Spleen (tissue), 13 donors: ENCODE measurements at places on chromosomes 16 and 17. TPM values are rescaled to one million over a fixed set of nuclear protein-coding genes. Genes with fewer than 3 reads are reported as not detected.

- H3K4me3 ChIP-seq: no peak overlapping the region
- no peaks in the 10 kb centered on the region for H3K27me3 ChIP-seq
- no peak overlapping the region for H3K27ac ChIP-seq
- no peak for DNase-seq
Observed at GRCh38 chr17:73803964-73804435, 159.8 kb upstream of the SDK2 start.

- no peaks in the 10 kb centered on the region for H3K36me3 ChIP-seq
- H3K27me3 ChIP-seq: no peaks in the 10 kb centered on the region
- no peak for DNase-seq
- no peaks in the 10 kb centered on the region for H3K4me1 ChIP-seq
Observed at GRCh38 chr16:82937926-82938520, 311.3 kb downstream of the CDH13 start.

The CNTROB gene
- total RNA-seq: 25.2 TPM

DNA sequence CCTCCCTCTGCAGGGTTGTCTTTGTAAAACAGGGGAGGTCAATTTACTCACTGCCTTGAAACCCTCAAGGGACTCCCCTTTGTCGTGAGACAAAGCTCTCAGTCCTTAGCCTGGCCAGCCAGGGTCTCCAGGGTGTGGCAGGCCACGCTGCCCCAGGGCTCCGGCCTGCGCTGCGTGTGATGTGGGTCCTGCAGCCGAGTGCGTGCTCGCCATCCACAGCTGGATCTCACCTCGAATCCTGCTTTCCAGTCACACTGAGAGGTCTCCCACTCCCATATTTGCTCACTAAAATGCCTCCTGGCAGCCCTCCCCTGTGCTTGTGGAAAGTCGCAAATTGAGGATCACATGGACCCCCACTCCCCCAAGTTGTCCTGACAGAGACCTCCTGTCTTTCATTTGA is 10.0 kb upstream of the CLEC18C start:
- peaks cover 43% of the 10 kb centered on the region for H3K36me3 ChIP-seq
- H3K27me3 ChIP-seq: no peaks in the 10 kb centered on the region
- DNase-seq: peak; percentile 49
- no peaks in the 10 kb centered on the region for H3K4me1 ChIP-seq

DNA sequence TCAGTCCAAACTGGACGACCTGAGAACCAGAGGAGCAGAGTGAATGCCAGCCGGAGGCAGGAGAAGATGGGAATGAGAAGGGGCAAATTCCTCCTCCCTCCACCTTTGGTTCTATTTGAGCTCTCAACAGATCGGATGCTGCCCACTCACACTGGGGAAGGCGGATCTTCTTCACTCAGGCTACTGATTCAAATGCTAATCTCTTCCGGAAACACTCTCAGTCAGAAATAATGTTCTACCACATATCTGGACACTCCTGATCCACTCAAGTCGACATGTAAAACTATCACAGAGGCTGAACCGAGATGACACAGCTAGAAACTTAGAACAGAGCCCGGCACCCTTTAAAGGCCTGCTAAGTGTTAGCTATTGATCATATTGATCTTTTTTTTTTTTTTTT is 57.4 kb upstream of the GRIN2A start:
- DNase-seq: no peak
- H3K27me3 ChIP-seq: no peaks in the 10 kb centered on the region
- no peaks in the 10 kb centered on the region for H3K4me1 ChIP-seq
- no peak overlapping the region for H3K4me3 ChIP-seq
- no peak overlapping the region for H3K27ac ChIP-seq

DNA sequence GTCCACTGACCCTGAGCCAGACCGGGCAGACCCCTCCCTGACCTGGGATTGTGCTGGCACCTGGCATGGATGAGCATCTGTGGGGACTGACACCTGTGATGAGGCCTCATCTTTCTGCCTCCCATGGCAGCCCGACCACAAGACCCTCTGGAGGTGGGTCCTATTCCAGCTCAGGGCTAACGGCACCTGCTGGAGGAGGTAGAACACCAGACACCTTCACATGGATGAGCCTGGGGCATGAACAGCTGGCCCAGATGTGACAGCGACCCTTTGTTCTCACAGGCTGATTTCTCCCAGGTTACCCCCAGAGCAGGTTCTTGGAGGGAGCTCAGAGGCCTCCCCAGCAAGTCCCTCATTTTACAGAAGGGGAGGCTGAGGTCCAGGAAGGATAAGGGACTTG is 46.4 kb upstream of the PIK3R6 start:
- H3K4me1 ChIP-seq: peaks cover 73% of the 10 kb centered on the region
- H3K27ac ChIP-seq: no peak overlapping the region
- DNase-seq: no peak
- H3K27me3 ChIP-seq: no peaks in the 10 kb centered on the region
- no peaks in the 10 kb centered on the region for H3K36me3 ChIP-seq
- no peak overlapping the region for H3K4me3 ChIP-seq

The C1QTNF1 gene
- 101 TPM for total RNA-seq

The USP6 gene
- total RNA-seq: 0.09 TPM

DNA sequence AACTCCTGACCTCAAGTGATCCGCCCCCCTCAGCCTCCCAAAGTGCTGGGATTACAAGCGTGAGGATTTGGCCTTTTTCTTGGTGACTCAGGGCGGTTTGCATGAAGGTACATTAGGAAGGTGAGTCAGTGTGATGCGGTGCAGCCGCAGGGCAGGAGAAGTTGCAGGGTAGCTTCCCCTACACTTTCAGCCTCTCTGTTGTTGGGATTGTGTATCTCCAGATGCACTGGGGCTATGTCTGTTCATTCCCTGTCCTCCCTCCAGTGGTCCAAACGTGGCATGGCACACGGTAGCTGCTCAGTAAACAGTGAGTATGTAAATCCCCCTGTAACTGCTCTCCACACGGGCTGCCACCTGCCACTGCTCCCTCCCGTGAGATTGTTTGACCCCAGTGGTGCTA is 109.1 kb upstream of the CDC42EP4 start:
- H3K36me3 ChIP-seq: peaks cover 22% of the 10 kb centered on the region
- no peaks in the 10 kb centered on the region for H3K4me1 ChIP-seq
- DNase-seq: peak; percentile 47
- H3K27ac ChIP-seq: no peak overlapping the region

The ODAD4 gene
- not detected for total RNA-seq

The KCNJ12 gene
- 4.8 TPM for total RNA-seq

The TMEM238L gene
- not detected for total RNA-seq

GRCh38 chr17:37643869-37644268 is 623 bp upstream of the DDX52 start:
- peaks cover 27% of the 10 kb centered on the region for H3K36me3 ChIP-seq
- H3K4me1 ChIP-seq: peaks cover 27% of the 10 kb centered on the region
- peaks cover 2% of the 10 kb centered on the region for H3K27me3 ChIP-seq
- no peak overlapping the region for H3K27ac ChIP-seq
- H3K4me3 ChIP-seq: no peak overlapping the region

- no peaks in the 10 kb centered on the region for H3K4me1 ChIP-seq
- no peak for DNase-seq
- H3K4me3 ChIP-seq: no peak overlapping the region
- no peaks in the 10 kb centered on the region for H3K27me3 ChIP-seq
- H3K36me3 ChIP-seq: no peaks in the 10 kb centered on the region
- no peak overlapping the region for H3K27ac ChIP-seq
Observed at GRCh38 chr16:56923481-56924091, 8.4 kb upstream of the HERPUD1 start.

The HEATR9 gene
- 0.92 TPM for total RNA-seq

DNA sequence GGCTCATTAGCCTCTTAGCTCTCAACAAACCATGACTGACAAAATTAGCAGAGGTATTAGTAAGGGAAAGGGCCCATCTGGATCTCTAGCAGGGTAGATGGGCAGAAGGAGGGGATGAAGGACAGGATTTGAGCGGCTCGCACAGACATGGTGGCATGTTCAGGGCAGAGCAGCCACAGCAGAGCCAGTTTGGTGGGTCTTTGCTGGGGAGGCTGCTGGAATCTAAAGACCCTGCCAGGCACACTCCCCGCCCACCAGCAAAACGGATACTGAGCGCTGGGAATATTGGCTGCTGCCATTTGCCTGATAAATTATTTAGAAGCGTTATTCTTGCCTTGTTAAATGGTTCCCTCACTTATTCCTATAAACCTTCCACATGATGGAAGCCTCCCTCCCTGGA is 20.7 kb upstream of the NAT9 start:
- H3K27ac ChIP-seq: no peak overlapping the region
- no peak overlapping the region for H3K4me3 ChIP-seq
- H3K27me3 ChIP-seq: no peaks in the 10 kb centered on the region
- no peak for DNase-seq

The GFAP gene
- total RNA-seq: not detected

DNA sequence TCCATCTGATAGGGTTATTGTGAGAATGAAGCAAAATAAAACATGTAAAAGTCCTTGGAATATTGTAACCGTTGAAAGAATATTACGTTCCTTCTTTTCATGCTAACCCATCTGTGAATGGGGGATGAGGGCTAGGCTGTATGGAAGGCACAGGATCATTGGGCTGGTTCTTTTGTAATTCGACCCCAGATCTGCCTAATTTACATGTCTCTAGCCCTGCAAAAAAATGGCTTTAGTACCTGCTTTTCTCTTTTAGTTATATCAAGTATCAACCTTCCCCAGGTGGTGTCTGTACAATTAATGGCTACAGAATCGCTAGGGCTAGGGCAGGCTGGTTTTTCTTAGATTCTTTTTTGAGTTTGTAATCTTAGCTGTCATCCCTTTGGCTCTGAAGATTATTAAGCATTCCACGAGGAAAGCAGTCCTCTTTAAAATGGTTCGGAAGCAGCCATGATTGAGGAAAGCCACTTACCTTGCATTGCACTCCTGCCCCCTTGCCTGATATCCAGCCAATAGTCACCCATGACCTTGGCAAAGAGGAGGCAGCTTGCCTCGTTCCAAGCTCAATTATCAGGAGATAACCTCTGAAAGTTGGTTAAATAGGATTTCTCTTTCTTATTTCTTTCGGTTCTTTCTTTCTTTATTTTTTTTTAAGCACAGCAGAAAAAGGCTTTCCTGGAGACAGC is 153.9 kb upstream of the ZKSCAN2 start:
- no peak overlapping the region for H3K27ac ChIP-seq
- DNase-seq: no peak

The VTN gene
- total RNA-seq: 1.7 TPM

The GCGR gene
- not detected for total RNA-seq

The PLEKHH3 gene
- total RNA-seq: 12.0 TPM

DNA sequence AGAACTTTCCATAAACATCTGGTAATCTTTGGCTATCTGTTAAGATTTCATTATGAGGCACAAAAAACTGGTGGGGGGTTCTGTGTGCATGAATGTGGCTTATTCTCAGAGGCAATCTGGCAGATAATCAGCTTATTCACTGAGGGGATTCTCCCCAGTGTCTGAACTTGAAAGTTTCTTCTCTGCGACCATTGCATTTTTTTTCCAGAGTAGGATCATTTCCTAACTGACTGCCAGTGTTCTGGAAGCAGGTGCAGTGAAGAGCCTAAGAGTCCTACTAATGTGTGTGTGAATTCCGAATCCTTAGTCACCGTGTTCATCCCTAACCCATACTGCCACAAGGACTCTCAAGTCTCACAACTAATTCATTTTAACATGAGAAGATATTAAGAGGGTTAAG is 64.9 kb upstream of the LRRC37A3 start:
- no peak overlapping the region for H3K4me3 ChIP-seq
- no peak for DNase-seq
- no peaks in the 10 kb centered on the region for H3K36me3 ChIP-seq
- H3K27me3 ChIP-seq: no peaks in the 10 kb centered on the region
- peak overlapping the region; percentile 99 for H3K27ac ChIP-seq

DNA sequence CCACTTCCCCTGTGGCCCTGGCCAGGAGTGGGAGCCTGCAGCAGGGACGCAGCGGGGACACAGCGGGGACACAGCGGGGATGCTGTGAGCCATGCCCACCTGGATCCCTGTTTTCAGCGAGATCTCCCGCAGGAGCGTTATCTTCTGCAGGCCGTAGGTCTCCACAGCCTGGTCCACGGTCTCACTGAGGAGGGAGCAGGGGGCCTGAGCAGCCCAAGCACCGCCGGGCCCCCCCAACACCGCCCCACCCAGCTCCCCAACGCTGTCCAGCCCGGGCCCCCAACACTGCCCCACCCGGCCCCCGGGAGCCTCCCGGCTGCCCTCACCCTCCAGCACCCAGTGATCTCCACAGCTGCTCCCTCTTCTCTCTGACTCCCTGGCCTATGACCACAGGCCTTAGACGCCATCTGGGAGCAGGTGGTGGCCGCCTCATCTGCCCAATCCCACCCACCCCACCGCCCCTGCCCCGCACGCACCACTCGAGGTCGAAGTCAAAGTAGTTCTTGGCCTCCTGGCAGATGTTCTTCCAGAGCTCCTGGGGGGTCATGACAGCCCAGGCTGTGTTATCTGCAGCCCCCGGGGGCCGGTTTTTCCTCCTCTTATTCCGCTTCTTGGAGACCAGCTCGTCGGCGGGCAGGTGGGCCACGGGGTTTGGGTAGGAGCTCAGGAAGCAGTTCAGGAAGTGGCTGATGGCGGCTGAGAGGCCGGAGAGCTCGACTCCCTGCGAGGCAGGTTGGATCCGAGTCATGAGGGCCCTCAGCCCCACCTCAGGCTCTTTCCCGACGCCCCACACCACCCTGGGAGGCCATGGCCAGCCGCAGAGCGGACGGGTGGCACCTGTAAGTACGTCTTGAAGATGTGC is 17.0 kb downstream of the CLUH start:
- no peak overlapping the region for H3K4me3 ChIP-seq
- no peaks in the 10 kb centered on the region for H3K4me1 ChIP-seq
- peaks cover 82% of the 10 kb centered on the region for H3K36me3 ChIP-seq
- peak; percentile 58 for DNase-seq
- H3K27ac ChIP-seq: no peak overlapping the region

DNA sequence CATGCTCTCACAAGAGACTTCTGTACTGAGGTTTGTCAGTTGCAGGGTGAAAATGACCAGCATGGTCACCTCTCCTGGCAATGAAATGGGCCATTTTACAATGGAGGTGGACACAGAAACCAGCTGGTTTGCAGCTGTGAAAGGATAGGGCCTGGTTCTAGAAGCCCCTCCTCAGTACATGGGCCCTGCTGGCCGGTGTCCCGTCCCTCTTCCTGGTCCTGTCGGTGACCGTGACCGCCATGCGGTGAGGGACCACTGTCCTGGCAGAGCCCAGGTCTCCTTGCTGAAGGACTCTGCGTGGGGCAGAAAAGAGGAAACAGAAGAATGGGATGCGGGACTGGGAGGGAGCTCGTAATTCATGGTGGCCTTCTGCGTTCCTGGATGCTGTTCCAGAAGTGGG is 76.0 kb upstream of the ZNF423 start:
- H3K36me3 ChIP-seq: no peaks in the 10 kb centered on the region
- H3K27me3 ChIP-seq: no peaks in the 10 kb centered on the region
- peak; percentile 65 for DNase-seq
- H3K4me1 ChIP-seq: no peaks in the 10 kb centered on the region
